Activated CD8-positive, alpha-beta memory T cell treated with anti-CD3 and anti-CD28 coated beads, Interleukin-2, amount 10 ng/mL, durations not matched to agents 7 days and 5 days (primary cell): ENCODE measurements at places on chromosomes 5 and 9. TPM values are rescaled to one million over a fixed set of nuclear protein-coding genes. Genes with fewer than 3 reads are reported as not detected.

C7 gene
- not detected for total RNA-seq

GRCh38 chr9:10331157-10331556, 281.6 kb downstream of the PTPRD start:
- H3K4me3 ChIP-seq: no peak overlapping the region
- H3K36me3 ChIP-seq: no peaks in the 10 kb centered on the region
- H3K27ac ChIP-seq: no peak overlapping the region
- H3K4me1 ChIP-seq: no peaks in the 10 kb centered on the region
- no peaks in the 10 kb centered on the region for H3K27me3 ChIP-seq

DNA sequence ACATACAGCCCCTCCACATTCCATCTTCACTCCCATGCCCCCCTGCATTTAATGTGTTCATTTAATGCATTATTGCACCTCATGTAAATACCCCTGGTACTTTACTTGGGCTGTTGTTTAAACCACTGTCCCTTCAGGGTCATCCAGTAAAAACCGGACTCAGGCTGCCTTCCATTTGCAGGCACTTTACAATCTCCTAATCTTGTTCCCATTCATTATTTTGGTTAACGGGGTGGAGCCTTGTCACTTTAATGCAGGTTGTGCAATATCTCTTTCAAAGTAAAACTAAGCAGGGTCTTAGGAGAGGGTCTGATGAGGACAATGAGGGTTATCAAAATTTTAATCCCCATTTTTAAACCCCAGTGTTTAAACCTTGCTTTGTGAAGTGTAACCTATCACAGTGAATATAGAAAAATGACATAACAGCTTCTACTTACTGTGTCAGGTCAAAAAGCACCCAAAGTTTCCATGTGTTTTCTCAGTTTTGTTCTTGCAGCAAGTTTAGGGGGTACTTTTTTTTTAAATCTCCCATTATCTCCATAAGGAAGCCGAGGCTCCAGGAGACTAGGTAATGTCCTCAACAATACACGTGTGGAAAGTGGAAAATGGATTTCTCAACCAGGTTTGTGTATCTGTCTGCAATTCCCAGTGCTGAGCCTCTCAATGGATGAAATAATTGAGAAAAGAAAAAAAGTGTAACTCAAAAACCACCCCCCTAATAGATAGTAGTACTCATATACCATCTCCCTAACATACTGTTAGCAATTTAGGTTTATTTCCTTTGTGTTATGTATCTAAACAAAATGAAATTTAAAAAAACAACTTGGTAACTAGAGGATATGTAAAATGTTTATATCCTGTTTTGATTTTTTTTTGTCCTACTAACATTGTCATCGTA, 54.2 kb upstream of the SPRY4 start:
- no peak overlapping the region for H3K27ac ChIP-seq
- H3K27me3 ChIP-seq: no peaks in the 10 kb centered on the region
- no peak for DNase-seq
- no peaks in the 10 kb centered on the region for H3K36me3 ChIP-seq
- H3K4me3 ChIP-seq: no peak overlapping the region

- DNase-seq: no peak
- H3K27ac ChIP-seq: no peak overlapping the region
- no peaks in the 10 kb centered on the region for H3K4me1 ChIP-seq
- no peaks in the 10 kb centered on the region for H3K36me3 ChIP-seq
Measured at GRCh38 chr9:10371824-10372223, 241.0 kb downstream of the PTPRD start.

DNA sequence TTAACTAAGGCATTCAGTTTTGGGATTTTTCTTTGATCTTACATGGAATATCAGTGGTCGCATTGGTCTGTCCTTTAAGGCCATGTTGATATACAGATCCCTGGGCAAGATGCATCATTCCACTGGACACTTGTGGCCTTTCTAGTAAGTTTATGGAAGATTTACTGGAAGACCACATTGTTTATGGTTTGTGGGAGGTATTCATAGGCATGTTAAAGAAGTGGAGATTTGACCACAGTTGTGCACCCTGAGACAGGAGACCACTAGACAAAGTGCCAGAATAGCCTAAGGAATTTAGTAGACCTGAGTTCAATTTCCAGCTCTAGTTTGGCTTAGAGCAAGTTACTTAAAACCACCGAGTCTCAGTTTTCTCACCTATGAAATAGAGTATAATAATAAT, 383.1 kb upstream of the PAPPA start:
- H3K27ac ChIP-seq: no peak overlapping the region
- no peaks in the 10 kb centered on the region for H3K27me3 ChIP-seq
- no peaks in the 10 kb centered on the region for H3K4me1 ChIP-seq
- H3K4me3 ChIP-seq: no peak overlapping the region
- no peak for DNase-seq
- no peaks in the 10 kb centered on the region for H3K36me3 ChIP-seq

GRCh38 chr5:134594336-134594735, 38.3 kb downstream of the SAR1B start:
- no peaks in the 10 kb centered on the region for H3K27me3 ChIP-seq
- H3K27ac ChIP-seq: no peak overlapping the region
- no peak overlapping the region for H3K4me3 ChIP-seq
- no peaks in the 10 kb centered on the region for H3K36me3 ChIP-seq

GRCh38 chr5:141319202-141319601, 1.4 kb downstream of the TAF7 start:
- no peaks in the 10 kb centered on the region for H3K27me3 ChIP-seq
- peaks cover 32% of the 10 kb centered on the region for H3K4me1 ChIP-seq

DNA sequence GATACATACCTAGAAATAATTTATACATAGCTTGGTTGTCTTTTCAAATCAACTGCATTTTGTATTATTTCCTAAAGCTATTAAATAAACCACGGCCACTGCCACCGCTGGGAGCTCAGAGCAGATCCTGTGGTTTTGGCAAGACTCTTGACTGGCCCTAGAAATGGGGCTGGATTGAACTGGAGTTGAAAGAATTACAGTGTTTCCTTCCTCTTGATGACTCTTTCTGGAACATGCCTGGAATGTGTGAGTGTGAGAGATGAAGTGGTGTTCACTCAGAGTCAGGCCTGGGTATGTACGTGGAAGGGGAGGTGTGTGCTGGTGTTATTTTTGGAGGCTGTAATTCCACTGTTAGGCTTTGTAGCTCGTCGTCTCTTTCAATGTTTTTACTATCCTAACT, 45.9 kb downstream of the TEK start:
- no peaks in the 10 kb centered on the region for H3K4me1 ChIP-seq
- DNase-seq: no peak
- no peak overlapping the region for H3K27ac ChIP-seq
- no peaks in the 10 kb centered on the region for H3K36me3 ChIP-seq
- H3K27me3 ChIP-seq: no peaks in the 10 kb centered on the region
- no peak overlapping the region for H3K4me3 ChIP-seq

MCTP1 gene
- not detected for total RNA-seq

DNA sequence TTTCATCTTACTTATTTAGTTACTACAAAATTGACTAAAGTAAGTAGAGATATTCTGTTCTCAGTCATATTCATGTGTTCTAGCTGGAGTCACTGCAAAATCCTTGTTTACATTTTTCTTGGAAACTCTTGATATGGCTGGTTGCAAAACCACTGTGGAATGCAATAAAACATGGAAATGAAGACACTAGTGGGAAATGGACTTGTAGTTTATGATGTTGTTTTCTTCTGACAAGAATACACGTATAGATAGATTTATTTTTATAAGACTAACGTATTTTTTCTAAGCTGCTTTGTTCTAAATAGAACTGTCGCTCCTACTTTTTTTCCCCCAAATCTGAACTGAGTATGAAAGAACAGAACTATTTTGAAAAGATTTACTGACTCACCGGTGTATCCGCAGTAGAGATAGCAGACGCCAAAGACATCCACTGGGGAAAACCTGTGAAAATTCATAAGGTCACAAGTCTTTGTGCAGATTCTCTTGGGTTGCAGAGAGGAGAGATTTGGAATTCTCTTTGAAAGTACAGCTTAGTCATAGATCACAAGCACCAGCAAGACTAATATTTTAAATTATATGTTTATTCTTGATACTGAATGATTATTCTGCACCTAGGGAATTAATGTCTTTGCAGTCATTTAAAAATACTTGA, 119.6 kb upstream of the TAF11L2 start:
- no peak overlapping the region for H3K27ac ChIP-seq
- no peaks in the 10 kb centered on the region for H3K27me3 ChIP-seq
- H3K36me3 ChIP-seq: no peaks in the 10 kb centered on the region
- no peaks in the 10 kb centered on the region for H3K4me1 ChIP-seq
- no peak for DNase-seq

DNA sequence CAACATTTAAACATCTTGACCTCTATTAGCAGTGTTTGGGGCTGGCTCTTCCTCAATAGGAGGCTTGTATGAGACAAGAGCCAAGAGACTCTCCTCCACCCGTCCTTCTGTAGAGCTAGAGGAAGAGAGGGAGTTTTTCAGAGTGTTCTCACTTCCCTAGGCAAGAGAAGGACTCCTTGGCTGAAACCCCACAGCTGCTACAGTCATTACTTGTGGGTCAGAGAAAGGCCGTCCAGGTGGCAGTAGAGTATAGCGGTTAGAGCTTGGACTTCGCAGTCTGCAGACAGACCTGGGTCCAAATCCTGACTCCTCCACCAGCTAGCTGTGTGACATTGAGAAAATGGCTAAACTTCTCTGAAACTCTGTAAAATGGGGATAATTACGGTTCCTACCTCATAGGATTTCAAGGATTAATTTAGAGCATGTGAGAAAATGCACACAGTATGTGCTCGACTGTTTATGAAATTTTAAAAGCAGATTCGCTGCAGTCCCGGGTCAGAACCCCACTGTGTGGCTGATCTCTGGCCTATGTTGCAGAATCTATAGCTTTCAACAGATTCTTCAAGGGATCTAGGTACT, 80.8 kb upstream of the ARAP3 start:
- H3K4me1 ChIP-seq: no peaks in the 10 kb centered on the region
- no peak overlapping the region for H3K4me3 ChIP-seq
- H3K27ac ChIP-seq: no peak overlapping the region
- no peak for DNase-seq
- peaks cover 33% of the 10 kb centered on the region for H3K27me3 ChIP-seq

TNFSF15 gene
- total RNA-seq: 0.06 TPM

DNA sequence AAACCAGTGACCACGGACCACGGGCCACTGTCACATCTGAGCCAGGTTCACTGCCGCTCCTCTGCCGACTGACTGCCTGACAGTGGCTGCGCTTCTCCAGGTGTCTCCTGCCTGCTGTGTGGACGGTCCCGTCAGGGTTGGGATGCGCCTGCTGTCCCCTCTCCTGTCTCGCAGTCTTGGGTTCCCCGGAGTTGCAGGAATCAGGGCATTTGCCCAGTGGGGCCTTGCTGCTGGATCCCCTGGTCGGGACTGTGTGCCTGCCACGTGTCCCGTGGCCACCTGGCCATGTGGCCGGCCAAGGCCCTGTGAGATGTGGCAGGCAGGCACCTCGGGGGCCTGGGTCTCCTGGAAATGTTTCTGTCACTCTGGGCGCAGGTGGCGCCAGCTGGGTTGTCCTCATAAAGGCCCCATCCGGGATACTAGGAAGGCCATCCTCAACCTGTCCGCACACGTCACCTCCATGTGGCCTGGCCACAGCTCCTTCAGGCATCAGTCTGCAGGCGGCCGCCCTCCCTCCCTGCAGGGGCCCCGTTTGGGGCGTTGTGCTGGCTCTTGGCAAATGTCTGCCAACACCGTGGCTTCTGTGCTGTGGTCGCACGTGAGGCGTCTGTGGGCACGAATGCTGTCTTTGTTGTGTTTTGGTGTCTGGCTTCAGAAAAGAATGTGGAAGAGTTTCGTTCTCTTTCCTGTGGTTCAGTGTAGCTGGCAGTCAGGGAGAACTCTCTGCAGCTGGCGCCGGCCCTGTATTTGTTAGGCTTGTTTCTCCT, 6.4 kb upstream of the TOR4A start:
- peak overlapping the region; percentile 37 for H3K27ac ChIP-seq
- H3K4me1 ChIP-seq: peaks cover 22% of the 10 kb centered on the region
- DNase-seq: no peak
- H3K4me3 ChIP-seq: no peak overlapping the region

DNA sequence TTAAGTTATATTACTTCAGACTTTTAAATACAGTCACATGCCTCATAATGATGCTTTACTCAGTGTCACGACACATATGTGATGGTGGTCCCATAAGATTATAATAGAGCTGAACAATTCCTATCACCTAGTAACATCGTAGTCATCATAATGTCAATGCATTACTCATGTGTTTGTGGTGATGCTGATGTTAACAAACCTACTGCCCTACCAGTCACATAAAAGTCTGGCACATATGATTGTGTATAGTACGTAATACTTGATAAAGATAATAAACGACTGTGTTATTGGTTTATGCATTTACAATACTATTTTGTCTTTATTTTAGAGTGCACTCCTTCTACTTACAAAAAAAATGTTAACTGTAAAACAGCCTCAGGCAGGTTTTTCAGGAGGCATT, 103.7 kb downstream of the PAM start:
- no peak overlapping the region for H3K4me3 ChIP-seq
- no peaks in the 10 kb centered on the region for H3K36me3 ChIP-seq
- no peak for DNase-seq
- no peaks in the 10 kb centered on the region for H3K27me3 ChIP-seq

DNA sequence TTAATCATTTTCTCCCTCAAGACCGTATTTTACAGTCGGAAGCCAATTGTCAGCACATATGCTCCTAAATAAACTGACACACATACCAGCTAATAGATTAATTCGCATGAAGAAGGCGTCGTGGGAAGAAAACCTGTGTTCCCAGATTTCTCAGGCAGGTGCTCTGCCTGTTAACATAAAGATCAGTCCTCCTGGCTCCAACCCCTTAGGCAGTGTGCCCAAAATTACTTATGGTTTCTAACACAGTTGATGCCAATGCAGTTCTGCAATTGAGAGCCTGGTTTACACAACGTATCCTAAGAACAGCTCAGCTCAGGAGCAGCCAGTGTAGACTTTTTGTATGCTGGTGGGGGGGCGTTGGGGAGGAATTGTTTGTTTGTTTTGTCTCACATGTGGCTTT, 208.3 kb downstream of the ENC1 start:
- H3K27me3 ChIP-seq: peaks cover 19% of the 10 kb centered on the region
- DNase-seq: no peak
- H3K4me3 ChIP-seq: no peak overlapping the region
- H3K36me3 ChIP-seq: peaks cover 1% of the 10 kb centered on the region
- H3K27ac ChIP-seq: no peak overlapping the region

GRCh38 chr9:82495884-82496777, 507.6 kb downstream of the SPATA31D1 start:
- H3K36me3 ChIP-seq: no peaks in the 10 kb centered on the region
- no peak overlapping the region for H3K4me3 ChIP-seq
- no peaks in the 10 kb centered on the region for H3K4me1 ChIP-seq
- DNase-seq: no peak
- H3K27me3 ChIP-seq: no peaks in the 10 kb centered on the region
